Gastroesophageal sphincter (tissue), 4 donors: ENCODE measurements at places on chromosomes 5 and 9. TPM values are rescaled to one million over a fixed set of nuclear protein-coding genes. Genes with fewer than 3 reads are reported as not detected.

DNA sequence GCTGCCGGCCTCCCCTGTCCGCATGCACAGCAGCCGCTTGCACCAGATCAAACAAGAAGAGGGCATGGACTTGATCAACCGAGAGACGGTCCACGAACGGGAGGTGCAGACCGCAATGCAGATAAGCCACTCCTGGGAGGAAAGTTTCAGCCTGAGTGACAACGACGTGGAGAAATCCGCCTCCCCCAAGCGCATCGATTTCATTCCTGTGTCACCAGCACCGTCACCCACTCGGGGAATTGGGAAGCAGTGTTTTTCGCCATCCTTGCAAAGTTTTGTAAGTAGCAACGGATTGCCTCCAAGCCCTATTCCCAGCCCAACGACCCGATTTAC, 75.3 kb downstream of the PIP5K1B start:
- no peak for ATAC-seq

Gene SEMA6A
- total RNA-seq, result 19.3 TPM

GRCh38 chr5:127799293-127799905, 96.2 kb downstream of the CCDC192 start:
- no peak for ATAC-seq

- ATAC-seq, result no peak
Observed at GRCh38 chr9:76887951-76888350, 18.0 kb downstream of the PRUNE2 start.

Gene MYO10
- 6.9 TPM for total RNA-seq

Gene SREK1
- total RNA-seq, result 107 TPM

DNA sequence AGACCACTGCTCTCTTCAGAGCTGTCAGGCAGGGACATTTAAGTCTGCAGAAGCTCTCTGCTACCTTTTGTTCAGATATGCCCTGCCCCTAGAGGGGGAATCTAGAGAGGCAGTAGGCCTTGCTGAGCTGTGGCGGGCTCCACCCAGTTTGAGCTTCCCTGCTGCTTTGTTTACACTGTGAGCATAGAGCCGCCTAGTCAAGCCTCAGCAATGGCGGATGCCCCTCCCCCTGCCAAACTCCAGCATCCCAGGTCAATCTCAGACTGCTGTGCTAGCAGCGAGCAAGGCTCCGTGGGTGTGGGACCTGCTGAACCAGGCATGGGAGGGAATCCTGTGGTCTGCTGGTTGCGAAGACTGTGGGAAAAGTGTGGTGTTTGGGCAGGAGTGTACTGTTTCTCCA, 59.9 kb downstream of the CAVIN4 start:
- ATAC-seq, result no peak

Gene MZB1
- total RNA-seq, result 0.74 TPM

Gene ANKDD1B
- total RNA-seq, result 0.20 TPM

GRCh38 chr9:96345551-96345950, 38.0 kb downstream of the SLC35D2 start:
- no peak for ATAC-seq

- ATAC-seq, result no peak
Observed at GRCh38 chr5:53431665-53432064, 48.8 kb upstream of the FST start.

Gene HSPB3
- total RNA-seq, result 6.1 TPM

Gene ASS1
- total RNA-seq, result 93.8 TPM

- ATAC-seq, result peak; percentile 16
Observed at GRCh38 chr9:88725300-88726019, 190.5 kb downstream of the NXNL2 start.

Gene HRCT1
- total RNA-seq, result 4.0 TPM

DNA sequence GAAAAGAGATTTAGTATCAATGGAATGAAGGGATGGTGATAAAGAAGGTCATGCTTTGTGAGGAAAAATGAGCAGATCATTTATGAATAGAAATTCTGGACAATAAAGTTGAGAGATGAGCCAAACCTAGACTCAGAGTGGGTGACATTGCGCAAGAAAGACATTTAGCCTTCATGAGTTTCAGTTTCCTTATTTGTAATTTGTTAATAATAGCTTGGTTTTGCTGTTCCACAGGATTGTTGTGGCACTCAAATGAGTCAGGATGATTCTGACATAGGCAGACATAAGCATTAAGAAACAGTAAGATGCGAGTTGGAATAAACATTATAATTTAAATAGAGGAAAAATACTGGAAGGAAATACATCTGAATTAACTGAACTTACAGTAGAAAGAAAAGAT, 34.8 kb downstream of the ITGA2 start:
- peak; percentile 61 for ATAC-seq

Gene ANKRD34B
- total RNA-seq, result not detected

DNA sequence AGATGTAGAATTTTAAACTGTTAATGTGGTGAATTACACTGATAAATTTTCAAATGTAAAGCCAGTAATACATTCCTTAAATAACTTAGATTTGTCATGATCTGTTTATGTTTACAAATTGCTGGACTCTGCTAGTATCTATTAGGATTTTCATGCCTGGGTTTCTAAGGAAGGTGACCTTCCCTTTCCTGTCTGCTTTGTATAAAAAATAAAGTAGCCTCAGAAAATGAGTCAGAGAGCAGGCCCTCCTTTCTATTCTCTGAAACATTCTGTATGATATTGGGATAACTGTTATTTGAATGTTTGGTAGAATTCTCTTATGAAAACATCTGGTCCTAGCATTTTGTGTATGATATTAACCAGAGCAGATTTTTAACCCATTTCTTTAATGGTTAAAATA, 255.3 kb downstream of the SYK start:
- ATAC-seq, result no peak

GRCh38 chr5:105782501-105782900, 1888.2 kb downstream of the EFNA5 start:
- no peak for ATAC-seq

Gene TMC1
- not detected for total RNA-seq

Gene PTPRD
- 53.9 TPM for total RNA-seq

DNA sequence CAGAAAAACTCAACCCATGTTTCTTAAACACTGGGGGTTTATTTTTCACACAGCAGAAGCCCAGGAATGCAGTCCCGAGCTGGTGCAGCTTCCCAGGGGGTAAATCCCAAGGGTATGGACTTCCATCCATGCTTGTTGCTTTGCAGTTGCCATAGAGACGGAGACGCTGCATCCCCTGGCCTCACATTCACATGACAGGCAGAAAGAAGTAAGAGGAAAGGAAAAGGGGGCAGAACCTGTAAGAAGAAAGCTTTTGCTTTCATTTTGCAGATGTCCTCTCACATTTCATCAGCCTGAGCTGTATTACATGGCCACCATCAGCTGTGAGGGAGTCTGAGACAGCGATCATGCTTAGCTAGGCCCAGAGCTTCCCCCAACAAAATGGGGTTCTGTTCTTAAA, 321.0 kb downstream of the AGTPBP1 start:
- ATAC-seq, result no peak

Gene IL13
- total RNA-seq, result not detected

DNA sequence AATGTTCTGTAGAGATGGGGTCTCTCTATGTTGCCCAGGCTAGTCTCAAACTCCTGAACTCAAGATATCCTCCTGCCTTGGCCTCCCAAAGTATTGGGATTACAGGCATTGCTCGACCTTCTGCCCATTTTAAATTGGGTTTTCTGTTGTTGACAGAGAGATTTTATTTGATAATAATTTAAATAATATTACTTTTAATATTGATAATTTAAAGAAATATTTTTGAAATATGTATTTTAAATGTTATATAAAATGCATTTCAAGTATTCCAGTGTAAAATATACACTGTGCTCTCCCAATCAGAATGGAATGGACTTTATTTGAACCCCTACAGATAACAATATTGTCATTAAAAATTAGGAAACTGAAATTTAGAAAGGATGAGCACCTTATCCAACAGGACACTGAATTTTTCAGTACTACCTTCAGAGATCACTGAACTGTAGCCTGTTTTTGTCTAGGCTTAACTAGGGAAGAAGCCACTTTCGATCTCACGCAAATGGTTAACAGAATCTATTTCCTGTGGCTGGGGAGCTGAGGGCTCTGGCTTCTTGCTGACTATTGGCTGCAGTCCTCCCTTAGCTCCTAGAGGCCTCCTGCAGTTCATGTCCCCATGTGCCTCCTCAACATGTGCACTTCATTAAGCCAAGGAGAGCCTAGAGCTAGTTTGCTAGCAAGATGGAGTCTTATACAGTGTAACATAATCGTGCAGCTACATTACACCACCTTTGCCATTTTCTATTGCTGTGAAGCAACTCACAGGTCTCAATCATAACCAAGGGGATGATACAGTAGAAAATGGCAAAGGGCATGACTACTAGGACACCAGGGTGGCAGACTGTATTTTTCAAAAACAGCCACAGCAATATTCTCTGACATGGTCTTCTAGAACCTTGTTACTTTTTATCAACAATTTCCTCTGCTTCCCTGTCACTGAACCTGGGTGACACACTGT, 150.0 kb downstream of the CDC42SE2 start:
- ATAC-seq, result no peak

DNA sequence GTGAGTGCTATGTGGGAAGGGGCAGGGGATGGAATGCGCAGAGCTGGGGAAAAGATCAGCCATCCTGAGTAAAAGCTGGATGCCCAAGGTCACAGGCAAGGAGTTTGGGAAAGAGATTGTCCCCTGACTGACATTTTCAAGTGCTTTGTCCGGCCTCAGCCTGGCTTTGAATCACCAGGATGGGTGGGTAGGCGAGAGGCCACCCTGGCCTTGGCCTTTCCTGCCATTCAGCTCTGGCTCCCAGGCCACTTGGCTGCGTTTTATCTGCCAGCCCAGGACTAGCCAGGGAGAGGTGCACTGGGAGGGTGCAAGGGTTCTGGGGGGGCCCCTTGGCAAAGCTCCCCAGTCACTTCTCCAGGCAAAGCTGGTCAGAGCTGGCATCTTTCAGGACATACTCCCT, 37.4 kb upstream of the SYNPO start:
- no peak for ATAC-seq

GRCh38 chr5:32446630-32447029, 2.1 kb upstream of the ZFR start:
- ATAC-seq, result no peak

Gene SLC34A1
- total RNA-seq, result not detected

- ATAC-seq, result peak; percentile 96
Observed at GRCh38 chr9:121545875-121546423, 46.3 kb upstream of the GGTA1 start.

Gene PCDHB13
- total RNA-seq, result 5.1 TPM

DNA sequence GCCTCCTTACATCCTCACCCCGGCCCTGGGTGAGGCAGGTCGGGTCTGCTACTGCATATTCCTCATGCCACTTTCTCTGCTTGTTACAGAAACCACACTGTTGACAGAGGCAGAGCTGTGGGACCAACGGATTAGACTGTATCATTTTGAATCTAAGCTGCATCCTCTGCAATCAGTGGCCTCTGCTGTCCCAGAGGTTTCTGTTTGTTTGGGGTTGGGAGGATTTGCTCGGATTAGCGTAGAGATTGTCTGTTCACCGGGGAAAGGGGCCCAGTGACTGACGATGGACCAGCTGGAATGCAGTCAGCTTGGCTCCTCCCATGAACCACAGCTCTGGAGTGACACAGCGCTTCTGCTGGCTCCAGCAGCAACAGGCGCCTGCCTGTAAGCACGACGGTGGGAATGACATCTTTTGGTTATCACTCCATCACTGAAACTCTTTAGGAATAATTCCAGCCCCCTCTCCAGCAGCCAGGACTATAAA, 37.3 kb upstream of the ADRA1B start:
- ATAC-seq, result peak; percentile 84

DNA sequence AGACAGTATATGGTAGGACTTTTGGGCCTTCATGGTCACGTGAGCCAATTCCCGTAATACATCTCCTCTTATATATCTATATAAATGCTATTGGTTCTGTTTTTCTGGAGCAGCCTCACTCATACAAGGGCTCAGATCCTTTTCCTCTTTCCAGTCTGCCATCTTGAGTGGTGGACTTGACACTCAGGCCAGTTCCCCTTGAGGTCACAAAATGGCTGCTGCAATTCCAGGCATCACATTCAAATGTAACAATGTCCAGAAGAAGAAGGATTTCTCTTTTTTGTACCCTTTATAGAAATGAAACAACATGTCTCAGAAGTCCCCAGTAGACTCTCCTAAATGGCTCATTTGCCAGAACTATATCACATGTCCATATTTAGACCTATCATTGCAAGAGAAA, 4.5 kb downstream of the GPR150 start:
- ATAC-seq, result no peak

Gene PCDHGB6
- 11.7 TPM for total RNA-seq

DNA sequence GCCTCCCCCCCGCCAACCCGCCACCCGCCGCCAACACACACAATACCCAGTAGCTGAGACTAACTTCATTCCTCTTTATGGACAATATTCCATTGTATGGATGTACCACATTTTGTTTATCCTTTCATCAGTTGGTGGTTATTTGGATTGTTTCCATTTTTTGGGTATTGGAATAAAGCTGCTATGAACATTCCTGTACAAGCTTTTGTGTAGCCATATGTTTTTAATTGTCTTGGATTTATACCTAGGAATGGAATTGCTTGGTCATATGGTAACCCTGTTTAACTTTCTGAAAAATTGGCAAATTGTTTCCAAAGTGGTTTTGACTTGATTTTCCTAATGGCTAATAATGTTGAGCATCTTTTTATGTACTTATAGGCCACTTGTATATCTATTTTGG, 4.9 kb upstream of the UBTD2 start:
- no peak for ATAC-seq

DNA sequence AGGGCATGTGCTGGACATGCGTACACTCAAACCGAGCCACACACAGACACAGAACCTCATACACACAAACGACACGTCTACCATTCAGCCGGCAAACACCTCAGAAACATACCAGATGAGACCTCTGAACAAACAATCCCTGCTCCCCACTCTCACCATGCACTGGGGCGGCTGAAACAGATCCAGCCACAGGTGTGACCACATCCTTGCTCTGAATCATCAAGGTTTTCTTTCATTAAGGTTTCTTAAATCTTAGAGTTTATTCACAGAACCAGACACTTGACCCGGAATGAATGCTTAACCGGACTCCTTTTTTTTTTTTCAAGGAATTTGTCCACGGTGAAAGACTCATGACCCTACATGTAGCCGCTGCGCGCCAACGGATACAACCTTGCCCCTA, 26.2 kb downstream of the TERT start:
- ATAC-seq, result no peak

GRCh38 chr5:82911910-82912309, 165.3 kb downstream of the TMEM167A start:
- ATAC-seq, result no peak

Gene IFNA21
- not detected for total RNA-seq

Gene TAF11L10
- not detected for total RNA-seq

Gene LARP1
- 64.6 TPM for total RNA-seq

- ATAC-seq, result no peak
Observed at GRCh38 chr9:96150324-96151227, 151.4 kb downstream of the HSD17B3 start.

DNA sequence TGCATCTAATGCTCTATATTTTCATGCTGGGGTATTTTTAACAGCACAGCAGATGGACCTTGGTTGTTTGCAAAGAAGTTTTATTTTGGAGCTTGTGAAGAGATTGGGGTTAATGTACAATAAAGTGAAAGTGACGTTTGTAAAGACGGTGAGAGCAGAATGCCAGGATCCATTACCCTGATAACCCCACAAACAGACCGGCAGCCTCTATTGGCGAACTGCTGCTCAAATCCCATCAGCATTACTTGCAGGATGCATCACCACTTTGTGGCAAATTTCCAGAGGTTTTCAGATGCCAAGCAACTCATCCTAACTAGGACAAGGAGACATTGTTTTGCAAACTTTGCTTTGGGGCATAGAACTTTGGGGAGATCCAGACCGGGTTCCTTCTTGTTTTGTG, 383.3 kb upstream of the ZNF462 start:
- ATAC-seq, result no peak

GRCh38 chr9:19988281-19988680, 199.4 kb upstream of the SLC24A2 start:
- ATAC-seq, result no peak
